ENCODE measurements at places on chromosomes 1 and 21.

DNA sequence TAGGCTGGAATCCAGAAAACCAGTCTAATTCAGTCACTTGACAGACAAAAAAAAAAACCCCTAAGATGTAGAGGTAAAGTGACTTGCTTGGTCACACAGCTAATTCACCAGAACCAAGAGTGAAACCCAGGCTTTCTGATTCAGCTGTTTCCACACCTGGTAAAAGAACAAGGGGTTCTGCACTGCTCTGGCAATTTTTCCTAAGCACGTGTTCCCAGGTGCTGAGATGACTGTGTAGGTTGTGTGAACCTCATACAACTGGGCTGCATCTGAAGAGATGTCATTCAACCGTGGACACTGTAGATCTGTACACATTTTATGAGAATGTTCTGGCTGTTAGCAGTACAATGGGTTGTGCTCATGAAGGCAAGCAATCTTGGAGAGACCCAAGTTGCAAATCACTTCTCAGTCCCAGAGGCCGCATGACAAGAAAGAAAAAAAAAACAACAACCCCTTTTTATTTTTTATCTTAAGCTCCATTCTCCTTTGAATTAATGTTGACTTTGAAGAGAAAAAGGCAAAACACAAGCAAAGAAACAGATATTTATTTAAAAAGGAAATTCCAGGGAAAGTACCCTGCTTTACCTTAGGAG lies 95.4 kb downstream of the INTS7 start:
- DNase-seq, result no peak

GRCh38 chr1:229028987-229029878 lies 241.7 kb upstream of the RAB4A start:
- no peak for DNase-seq

DNA sequence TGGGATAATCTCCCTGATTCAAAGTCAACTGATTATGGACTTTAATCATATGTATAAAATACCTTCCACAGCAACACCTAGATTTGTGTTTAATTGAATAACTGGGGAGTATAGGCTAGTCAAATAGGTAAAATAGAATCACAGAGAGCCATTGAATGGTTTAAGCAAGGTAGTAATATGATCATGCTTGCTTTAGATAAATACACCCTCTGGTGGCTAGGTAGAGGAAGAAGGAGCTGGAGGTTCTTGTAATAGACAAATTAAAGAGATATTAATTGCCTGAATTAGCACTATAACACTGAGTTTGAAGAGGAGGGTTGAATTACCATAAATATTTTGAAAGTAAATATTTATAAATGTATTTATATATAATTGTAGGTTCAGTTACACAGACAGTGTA lies 40.3 kb downstream of the DIRAS3 start:
- DNase-seq, result peak; percentile 32

GRCh38 chr1:145997016-145997717 lies 788 bp upstream of the TXNIP start:
- DNase-seq, result no peak

- no peak for DNase-seq
Measured at GRCh38 chr1:184157394-184157742, 105.8 kb downstream of the TSEN15 start.

GRCh38 chr1:201036188-201036842 lies 12.8 kb upstream of the KIF21B start:
- no peak for DNase-seq

GRCh38 chr1:93853940-93854339 lies 25.1 kb downstream of the DNTTIP2 start:
- no peak for DNase-seq

DNA sequence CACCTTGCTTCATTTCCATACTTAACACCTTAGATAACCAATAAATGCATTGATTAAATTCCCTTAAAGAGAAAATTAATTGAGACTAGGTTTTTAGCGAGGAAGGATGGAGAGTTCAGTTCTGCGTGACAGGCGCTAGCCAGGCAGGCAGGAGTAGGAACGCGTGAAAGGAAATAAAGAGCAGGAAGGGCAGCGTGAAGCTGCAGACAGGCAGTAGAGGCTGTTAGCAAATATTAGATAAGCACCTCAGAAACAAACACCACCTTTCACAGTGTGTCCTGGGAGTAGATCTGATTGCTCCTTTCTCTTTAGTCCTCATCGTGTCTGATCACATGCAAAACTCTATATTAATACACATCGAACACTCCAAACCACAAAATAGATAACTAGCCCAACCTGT lies 282.7 kb upstream of the ADGRL2 start:
- peak; percentile 25 for DNase-seq

DNA sequence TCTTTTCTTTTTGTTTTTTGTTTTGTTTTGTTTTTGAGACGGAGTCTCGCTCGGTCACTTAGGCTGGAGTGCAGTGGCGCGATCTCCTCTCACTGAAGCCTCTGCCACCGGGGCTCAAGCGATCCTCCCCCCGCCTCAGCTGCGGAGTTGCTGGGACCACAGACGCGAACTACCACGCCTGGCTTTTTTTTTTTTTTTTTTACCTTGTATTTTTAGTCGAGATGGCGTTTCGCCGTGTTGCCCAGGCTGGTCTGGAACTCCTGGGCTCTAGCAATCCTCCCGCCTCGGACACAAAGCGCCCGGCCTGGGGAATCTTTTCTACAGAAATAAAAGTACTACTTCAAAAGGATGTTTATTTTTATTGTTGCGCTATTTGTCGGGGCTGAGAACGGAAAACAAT lies 1.1 kb upstream of the SETDB1 start:
- no peak for DNase-seq

- DNase-seq, result peak; percentile 71
Measured at GRCh38 chr1:180269645-180270529, 39.8 kb downstream of the LHX4 start.

- no peak for DNase-seq
Measured at GRCh38 chr1:77639056-77639455, 43.4 kb downstream of the ZZZ3 start.

- DNase-seq, result no peak
Measured at GRCh38 chr1:113946678-113947387, 17.7 kb downstream of the HIPK1 start.

GRCh38 chr1:182235952-182236650 lies 155.5 kb downstream of the GLUL start:
- peak; percentile 52 for DNase-seq

DNA sequence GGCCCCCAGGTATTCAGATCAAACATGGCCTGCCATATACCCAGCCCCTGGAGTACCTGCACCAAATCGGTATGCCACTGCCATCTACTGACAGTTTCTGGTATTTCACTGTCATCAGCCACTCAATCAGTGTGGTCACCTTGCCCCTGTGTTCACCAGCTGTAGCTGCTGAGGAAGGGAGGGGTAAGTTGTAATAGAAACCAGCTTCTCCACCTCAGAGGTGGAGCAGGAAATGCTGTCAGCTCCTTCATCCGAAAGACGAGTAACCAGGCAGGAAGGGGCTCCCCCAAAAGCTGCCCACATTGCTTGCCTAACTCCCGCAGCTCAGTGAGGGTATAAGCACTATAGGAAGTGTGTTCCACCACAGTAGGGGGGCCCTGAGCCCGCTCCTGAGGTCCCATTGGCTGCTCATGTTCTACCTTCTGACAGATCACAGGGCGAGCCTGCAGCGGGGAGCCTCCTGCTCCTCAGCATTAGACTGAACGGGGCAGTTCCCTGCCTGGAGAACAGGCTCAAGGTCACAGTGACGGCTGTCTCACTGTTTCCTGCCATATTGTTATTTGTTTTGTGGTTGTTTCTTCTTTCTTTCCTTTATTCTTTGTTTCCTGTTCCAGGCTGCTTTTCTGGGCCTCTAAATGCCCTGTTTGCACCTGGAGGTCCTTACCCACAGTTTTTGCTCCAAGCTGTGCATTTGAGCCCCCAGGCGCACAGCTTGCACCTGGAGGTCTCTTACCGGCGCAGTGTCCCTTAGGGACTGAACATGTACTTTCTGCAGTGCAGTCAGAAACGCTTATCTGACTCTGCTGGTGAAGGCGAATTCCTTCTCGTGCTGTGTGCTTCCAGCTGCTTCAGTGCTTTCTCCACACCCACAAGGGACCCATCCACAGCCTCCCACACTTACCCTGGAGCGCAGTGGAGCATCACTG lies 1638.3 kb downstream of the MRPL39 start:
- peak; percentile 25 for DNase-seq

DNA sequence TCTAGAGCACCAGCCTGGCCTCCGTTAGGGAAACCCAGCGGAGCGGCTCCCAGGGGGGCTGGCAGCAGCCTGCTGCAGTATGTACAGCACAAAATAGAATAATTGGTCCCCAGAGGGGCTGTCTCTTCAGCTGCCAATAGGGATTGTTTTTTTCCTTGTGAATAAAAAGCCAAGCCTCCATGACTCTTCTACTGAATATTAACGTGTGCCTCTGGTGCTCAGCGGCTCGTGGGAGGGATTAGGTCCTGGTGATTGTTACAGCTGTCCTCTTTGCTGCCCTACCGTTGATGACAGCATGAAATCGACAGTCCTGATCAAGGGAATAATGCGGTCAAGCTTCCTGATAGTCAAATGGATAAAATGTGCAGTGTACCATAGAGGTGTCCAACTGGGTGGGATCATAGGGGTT lies 190.7 kb upstream of the RUNX1 start:
- DNase-seq, result no peak

DNA sequence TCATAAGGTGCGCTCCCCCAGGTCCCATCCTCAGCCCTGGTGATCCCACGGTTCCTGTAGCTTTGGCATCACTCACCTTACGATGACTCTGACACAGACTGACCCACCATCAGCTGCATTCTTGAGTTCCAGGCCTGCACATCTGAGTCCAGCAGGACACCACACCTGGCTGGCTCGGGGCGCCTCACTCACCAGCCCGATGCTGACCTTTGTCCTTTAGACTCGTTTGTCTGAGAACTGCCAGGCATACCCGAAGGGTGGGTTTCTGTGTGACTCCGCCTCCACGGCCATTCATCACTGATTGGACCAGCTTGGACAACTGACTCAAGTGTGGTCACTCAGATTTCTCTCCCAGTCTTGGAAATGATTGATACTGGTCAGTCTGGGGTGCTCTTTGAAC lies 129.4 kb upstream of the CSF3R start:
- DNase-seq, result peak; percentile 34
